T1000 (cell line): ENCODE measurements at places on chromosomes 11 and 22.

DNA sequence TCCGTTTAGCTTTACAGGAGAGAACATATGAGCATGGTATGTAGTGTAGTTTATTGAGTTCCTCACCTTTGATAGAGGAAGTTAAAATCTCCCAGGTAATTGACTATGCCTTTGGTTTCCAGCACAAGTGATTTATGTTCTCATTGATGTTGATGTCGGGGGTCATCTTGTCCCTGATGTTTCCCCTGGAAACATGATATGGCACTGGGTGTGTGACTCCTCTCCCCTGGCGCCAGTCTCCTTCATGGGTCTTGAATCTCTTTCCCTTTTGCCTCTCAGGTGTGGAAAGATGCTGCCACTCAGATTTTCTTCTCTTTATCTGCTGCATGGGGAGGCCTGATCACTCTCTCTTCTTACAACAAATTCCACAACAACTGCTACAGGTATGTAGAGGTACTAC, 28.3 kb downstream of the SLC6A5 start:
- no peak for DNase-seq

GRCh38 chr11:12017243-12017678, 8.8 kb upstream of the DKK3 start:
- no peak for DNase-seq

DNA sequence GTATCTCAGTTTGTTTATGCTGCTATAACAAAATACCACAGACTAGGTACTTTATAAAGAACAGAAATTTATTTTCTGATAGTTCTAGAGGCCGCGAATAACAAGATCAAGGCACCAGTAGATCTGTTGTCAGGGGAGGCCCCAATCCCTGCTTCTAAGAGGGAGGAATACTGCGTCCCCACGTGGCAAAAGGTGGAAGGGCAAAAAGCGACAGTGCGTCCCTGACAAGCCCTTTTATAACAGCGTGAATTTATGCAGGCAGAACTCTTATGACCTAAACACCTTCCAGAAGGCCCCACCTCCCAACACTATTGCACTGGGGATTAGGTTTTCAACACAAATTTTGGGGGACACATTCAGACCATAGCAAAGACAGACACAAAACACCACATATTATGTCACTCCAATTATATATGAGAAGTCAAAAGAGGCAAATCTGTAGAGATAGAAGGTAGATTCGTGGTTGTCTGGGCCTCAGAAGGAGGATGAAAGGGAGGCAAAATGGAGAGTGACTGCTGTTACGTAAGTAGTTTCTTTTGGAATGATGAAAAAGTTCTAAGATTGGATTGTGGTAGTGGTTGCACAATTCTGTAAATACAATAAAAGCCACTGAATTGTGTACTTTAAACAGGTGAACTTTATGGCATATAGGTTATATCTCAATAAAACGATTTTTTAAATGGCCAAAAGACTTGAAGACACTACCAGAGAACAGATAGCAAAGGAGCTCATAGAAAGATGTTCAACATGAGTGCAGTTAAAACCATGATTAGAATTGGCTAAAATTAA, 30.1 kb upstream of the TNRC6B start:
- no peak for DNase-seq

GRCh38 chr11:127677660-127678425, 677.3 kb upstream of the KIRREL3 start:
- no peak for DNase-seq

DNA sequence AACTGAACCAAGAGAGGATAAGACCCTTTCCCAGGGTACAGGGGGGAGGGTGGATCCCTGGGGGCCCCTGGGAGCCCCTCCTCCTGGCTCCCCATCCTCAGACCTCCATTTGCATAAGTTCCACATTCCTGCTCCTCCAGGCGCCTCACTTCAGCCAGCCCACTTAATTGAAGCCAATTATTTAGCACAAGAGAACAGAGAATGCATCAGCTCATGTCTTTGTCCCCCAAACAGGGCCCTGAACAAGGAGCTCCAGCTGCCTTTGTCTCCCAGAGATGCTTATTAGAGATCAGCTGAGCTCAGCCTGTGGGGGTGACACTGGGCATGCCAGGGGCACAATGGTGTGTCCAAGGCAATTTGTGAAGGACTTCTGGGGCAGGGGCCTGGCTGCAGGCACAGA, 89.9 kb upstream of the PRDM11 start:
- DNase-seq, result no peak

GRCh38 chr11:14075118-14076078, 112.9 kb downstream of the SPON1 start:
- DNase-seq, result no peak

DNA sequence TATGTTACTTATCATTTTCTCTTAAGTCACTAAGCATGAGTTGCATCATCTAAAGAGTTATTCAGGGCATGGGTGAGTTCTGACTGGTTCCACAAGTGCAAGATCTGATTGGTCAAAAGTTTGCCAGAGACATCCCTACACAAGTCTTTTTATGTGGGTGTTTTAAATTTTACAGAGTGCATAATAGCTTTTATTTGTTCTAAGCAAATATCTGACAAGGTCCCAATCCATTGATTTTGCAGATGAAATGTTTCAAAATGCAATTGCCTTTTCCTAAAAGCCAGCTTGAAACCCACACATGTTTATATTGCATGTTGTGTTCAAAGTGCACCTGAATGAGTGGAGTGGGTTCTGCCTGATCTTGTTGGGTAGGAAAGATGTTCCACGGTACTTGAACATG, 101.7 kb upstream of the PAX6 start:
- DNase-seq, result no peak

DNA sequence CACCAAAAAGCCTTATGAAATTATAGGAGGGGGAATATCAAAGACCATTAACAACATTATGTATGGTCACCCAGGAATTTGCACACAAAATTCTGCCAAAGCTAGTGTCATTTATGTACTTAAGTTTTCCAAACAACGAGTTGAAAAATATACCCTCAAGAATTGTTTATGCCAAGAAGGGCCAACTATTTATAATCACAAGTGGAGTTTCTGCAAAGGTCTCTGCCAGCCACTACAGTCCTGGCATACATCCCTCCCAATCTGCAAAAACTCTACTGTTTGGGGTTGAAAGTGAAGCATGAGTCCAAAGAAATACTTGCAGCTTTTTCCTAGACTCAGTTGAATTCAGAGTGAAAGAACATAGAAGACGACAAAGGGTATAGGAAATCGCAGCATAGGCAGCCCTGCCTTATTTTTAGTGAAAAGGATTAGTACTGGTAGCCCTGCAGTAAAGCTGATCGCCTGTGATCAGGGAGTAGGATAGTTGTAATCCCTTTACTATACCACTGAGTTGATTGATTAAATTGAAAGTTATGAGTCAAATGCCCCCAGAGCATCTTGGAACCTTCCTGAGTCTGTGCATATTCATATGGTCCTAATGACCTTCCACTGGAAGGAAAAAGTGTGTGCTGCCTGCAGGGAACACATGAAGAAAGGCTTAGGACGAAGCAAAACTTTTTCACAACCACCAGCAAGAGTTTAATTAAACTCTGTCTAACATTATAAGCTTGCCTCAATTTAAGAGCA, 144.0 kb downstream of the SPON1 start:
- DNase-seq, result no peak

GRCh38 chr11:74696939-74697675, 34.1 kb downstream of the CHRDL2 start:
- no peak for DNase-seq

- DNase-seq, result no peak
Measured at GRCh38 chr11:20450829-20451228, 63.3 kb downstream of the PRMT3 start.

DNA sequence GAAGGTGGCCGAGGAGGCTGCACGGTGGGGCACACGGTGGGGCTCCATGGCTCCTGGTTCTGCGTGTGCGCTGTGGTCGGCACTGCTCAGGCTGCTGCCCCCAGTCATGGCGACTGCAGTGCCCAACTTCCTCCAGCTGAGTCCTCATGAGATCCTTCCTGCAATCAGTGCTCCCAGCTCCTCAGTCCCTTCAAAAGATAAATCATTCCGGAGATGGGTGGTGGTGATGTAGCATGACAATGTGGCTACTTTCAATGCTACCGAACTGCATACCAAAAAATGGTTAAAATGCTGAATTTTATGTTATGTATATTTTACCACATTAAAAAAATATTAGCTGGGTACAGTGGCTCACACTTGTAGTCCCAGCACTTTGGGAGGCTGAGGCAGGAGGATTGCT, 14.1 kb upstream of the VPREB1 start:
- DNase-seq, result no peak

- DNase-seq, result no peak
Measured at GRCh38 chr11:32154275-32154674, 63.4 kb downstream of the RCN1 start.

DNA sequence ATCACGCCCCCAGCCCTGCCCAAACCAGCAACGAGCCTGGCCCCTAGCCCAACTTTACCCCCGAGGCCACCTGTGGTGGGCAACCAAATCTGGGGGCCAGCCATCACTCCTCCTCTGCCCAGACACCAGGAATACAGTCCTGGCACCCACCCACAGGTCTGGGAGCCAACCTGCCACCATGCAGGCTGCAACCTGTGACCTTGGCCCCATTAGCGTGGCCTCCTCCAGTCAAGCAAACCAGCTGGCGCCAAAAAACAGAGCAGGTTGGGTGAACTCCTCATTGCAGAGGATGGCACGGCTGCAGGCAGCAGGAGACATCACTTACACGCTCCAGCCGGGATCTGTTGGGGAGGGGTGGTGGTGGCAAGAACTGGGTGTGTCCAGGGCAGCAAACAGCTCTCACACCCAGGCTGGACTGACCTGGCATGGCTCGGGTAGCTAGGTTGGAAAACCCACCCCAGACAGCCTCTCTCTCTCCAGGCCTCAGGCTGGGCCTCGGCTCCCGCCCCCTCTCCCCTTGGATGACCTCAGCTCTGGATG, 65.5 kb upstream of the TCF20 start:
- no peak for DNase-seq

GRCh38 chr11:58919980-58920379, 19.3 kb upstream of the GLYATL1 start:
- no peak for DNase-seq

DNA sequence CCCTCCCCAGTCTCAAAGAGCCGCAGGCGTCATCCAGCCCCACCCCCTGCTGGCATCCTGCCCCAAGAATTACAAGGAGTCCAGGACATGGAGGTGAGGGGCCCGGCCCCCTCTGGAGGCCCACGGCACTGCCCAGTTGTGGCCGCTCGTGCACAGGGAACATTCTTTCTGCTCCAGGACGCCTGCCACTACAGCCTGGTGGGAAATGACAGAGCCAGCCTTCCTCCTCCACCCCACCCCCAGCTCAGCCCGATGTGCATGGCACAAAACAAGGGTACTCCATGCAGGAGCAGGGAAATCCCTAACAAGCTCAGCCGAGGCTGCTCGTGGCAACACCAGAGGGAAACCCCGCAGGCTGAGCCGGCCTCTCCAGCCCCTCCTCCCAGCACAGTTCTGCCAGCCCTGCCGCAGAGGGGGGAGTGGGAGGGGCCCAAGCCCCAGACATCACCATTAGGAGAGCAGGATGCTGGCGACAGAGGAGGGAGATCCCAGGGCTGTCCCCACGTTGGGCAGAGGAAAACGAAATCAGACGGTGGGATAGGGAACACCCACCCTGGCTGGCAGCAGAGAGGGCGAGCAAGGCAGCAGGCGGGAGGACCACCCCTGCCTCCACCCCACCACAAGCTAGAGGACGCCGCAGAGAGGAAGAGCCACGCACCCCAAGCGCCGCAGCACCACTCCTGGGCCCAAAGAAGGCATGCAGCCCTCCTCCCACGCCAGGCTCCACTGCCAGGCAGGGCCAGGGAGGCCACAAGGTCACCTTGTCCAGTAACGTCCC, 10.0 kb downstream of the IGSF9B start:
- DNase-seq, result no peak

DNA sequence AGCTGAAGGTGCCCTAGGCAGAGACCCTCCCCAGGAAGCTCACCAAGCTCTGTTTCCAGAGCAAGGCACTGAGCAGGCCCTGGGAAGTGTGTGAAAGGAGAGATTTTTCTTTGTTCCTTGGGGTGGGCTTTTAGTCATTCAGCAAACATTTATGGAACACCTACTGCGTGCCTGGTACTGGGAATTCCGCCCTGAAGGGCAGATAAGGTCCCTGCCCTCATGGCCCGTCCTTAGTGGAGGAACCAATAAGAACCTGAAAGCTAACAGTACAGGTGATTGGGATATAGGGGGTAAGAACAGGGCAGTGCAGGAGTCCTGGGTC, 3.9 kb downstream of the TMEM134 start:
- DNase-seq, result no peak

GRCh38 chr22:23897320-23897719, 3.1 kb downstream of the MIF start:
- DNase-seq, result no peak

DNA sequence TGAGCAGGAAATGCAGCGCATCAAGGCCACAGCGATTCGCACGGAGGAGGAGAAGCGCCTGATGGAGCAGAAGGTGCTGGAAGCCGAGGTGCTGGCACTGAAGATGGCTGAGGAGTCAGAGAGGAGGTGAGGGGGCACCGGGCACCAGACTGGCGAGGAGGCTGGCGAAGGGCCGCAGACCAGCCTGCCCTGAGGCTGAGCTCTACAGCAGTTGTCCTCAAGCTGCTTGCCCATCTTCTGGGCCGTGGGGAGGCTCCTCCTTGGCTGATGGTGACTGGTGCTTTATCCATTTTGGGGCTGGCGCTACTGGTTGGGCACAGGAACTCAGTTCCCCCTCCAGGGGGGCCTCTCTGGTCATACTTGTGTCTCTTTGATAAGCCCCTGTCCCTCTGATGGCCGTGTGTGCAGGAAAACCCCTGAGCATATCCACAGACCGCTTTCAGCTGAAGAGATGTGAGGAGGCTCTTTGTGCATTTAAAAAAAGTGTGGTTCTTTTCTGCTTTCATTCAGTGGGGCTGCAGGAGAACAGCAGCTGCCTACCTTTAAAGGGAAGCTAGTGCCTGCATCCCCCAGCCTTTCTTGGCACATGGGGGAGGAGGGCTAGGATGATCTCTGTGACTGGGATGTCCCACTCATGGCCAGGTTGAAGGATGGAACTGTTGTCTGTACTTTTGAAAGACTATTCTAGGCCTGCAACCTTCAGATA, 46.3 kb upstream of the CABP7 start:
- no peak for DNase-seq

DNA sequence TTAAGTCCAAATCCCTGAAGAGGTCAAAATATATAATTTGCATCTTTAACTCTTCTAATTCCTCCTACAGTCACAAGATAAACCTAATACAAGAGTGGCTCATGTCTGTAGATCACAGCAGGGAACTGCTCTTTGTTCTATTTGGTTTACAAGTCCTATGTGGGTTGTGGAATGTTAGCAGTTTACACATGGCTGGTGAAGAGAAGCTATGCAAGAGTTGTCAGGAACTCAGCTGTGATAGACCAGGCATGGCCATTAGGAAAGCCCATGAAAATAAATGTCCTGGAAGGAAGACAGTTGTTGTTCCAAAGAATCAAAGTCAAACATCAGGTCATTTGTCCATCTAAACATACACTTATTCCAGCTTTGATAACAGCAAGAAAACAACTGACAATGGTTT, 312.4 kb upstream of the PITPNB start:
- no peak for DNase-seq

- DNase-seq, result no peak
Measured at GRCh38 chr11:22733475-22734248, 67.3 kb downstream of the GAS2 start.

- no peak for DNase-seq
Measured at GRCh38 chr11:20116825-20117224, 43.5 kb downstream of the DBX1 start.
